T-helper 1 cell treated with Interleukin-12 subunit alpha and Interleukin-12 subunit beta and Interleukin-4 antibody, amounts not matched to agents 30 ng/mL and 1 ng/mL, for 36 hours (primary cell): ENCODE measurements at places on chromosomes 16 and 17. TPM values are rescaled to one million over a fixed set of nuclear protein-coding genes. Genes with fewer than 3 reads are reported as not detected.

The NPIPA3 gene
- total RNA-seq = 1.8 and 4.0 TPM in 2 replicates

The SCO1 gene
- 26.3 and 28.1 TPM in 2 replicates for total RNA-seq

The OR4D1 gene
- 0.47 and 0.66 TPM in 2 replicates for total RNA-seq

The SSTR5 gene
- not detected in 2 replicates for total RNA-seq

The DOC2A gene
- not detected in 2 replicates for total RNA-seq

The KRTAP3-1 gene
- not detected in 2 replicates for total RNA-seq

The KRT24 gene
- not detected in 2 replicates for total RNA-seq

The METTL2A gene
- total RNA-seq = 19.6 and 20.7 TPM in 2 replicates

The UMOD gene
- not detected in 2 replicates for total RNA-seq

The FHOD1 gene
- 104 and 106 TPM in 2 replicates for total RNA-seq
